ENCODE measurements at places on chromosomes 12 and 14.

GRCh38 chr14:28596391-28596790, 170.2 kb upstream of the FOXG1 start:
- DNase-seq: no peak

- DNase-seq: no peak
Measured at GRCh38 chr12:51792417-51792816, 56.1 kb downstream of the FIGNL2 start.

DNA sequence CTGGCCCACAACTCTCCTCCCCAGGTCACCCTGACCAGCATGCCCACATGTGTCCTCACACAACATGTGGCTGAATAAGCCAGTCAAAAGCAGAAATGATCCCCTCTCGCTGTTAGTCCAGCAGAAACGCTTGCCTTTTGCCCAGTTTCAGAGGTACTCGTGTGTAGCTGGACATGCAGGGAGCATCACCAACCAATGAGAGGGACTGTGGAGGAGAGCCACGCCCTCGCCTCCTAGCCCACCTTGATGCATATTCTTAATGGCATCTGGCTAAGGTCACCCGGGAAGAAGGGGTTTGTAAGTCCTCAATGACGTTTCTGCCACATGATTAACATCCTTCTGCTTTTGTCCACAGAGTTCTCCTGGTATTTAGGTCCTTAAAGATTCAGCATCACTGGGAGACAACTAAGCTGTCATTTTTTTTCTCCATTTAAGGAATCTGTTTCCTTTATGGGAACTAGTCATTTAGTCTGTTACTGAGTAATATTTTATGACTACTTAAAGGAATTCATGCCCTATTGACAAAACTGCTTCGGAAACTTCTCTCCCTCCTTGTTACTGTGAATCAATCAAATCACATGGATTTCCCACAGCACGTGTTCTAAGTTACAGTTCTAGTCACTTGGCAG, 134.0 kb downstream of the GCH1 start:
- no peak for DNase-seq

DNA sequence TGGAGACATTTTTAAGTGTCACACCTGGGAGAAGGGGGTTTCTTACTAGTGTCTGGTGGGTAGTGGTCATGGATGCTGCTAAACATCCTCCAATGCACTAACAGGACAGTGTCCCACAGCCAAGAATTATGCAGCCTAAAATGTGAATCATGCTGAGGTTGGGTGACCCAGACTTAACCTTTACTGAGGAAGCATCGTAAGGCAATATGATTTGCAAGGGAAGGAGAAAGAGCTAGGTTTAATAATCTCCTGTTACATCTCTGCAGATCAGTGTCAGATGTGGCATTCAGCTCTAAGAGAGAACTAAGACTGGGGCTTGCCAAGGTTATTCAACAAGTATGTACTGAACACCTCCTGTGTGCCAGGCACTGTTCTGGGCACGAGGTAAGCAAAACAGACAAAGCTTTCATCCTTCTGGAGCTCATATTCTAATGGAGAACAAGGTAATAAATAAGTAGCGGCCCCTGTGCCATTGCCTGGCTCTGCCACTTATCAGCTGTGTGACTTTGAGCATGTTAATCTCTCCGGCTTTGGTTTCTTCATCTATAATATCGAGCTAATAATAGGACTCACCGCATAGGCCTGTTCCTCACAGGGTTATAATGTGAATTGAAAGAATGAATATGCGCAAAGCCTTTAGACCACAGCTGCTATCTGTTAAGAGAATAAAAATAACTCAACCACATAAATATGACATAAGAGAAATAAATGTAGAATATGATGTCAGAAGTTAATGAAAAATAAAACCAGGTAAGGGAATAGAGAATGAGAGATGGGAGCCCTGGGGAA, 13.5 kb upstream of the GOLGA5 start:
- no peak for DNase-seq

GRCh38 chr12:38759621-38760020, 145.8 kb downstream of the CPNE8 start:
- DNase-seq: no peak

DNA sequence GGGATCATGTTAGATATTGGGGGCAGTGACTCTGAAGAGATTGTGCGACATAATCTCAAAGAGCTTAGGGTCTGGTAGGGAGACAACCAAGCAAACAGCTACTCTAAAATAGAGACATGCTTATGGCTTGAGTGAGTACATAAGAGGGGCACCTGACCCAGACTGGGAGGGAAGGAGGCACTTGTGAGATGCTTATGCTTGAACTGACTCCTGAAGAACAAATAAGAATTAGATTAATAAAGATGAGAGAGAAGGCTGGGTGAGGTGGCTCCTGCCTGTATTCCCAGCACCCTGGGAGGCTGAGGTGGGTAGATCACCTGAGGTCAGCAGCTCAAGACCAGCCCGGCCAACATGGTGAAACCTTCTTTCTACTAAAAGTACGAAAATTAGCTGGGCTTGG, 19.1 kb downstream of the TMTC2 start:
- no peak for DNase-seq

DNA sequence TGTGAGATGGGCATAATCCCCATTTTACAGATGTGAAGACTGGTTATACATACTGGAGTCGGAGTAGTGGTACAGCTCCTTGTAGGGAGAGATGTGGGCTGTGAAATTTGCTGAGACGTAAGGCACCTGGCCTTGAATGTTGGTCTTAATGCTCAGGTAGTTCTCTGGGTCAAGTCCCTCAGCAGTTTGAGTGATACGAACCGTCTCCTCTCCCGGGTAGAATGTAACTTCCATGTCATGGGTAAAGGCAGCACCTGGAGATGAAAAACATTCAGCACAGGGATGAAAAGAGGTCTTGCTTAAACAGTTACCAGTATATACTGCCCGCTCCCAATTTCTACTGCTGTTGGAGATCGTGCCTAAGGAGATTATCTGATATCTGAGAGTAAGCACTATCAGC, 28.3 kb downstream of the NID2 start:
- no peak for DNase-seq

DNA sequence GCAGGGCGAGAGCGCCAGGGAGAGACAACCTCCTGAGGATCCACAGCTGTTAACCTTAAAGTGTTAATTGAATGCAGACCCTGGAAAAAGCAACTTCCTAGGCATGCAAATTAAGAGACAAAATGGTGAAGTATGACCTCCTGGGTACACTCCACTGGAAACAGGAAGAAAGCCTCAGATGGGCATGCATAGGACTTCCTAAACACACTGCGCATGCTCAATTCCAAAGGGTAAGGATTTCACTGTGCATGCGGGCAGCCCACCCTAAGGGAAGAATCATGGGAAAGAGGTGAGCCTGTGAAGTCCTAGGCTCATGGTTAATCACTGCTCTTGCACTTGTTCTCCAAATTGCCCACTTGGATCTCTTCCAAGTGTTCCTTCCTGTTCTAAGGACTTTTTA, 80.5 kb upstream of the CAPRIN2 start:
- no peak for DNase-seq

GRCh38 chr12:11015775-11016430, 6.5 kb downstream of the TAS2R19 start:
- no peak for DNase-seq

DNA sequence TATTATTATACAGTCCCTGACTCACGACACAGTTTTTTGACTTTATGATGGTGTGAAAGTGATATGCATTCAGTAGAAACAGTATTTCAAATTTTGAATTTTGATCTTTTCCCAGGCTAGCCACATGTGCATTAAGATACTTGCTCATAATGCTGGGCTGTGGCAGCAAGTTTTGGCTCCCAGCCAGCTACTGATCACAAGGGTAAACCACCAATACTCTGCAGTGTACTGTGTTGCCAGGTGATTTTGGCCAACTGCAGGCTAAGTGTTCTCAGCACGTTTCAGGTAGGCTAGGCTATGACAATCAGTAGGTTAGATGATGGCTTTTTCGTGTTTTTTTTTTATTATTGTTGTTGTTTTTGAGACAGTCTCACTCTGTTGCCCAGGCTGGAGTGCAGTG, 69.4 kb upstream of the ACTN1 start:
- peak; percentile 29 for DNase-seq

DNA sequence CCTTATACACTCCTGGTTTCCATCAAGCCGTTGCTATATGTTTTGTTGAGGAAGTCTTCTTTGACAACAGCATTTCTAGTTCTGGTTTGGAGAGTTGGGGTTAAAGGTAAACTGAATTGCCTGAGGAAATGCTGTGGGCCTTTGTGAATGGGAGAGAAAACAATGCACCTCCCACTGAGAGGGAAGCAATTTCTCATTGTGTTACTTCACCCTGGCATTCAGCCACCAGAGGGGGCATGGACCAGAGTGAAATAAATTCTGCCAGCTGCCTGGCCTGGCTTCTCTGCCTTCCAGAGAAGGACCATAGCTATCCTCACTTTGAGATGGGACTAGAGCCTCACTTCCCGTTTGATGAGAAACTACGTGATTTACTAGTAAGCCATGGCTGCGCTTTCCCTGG, 475.3 kb downstream of the EGLN3 start:
- peak; percentile 55 for DNase-seq

- no peak for DNase-seq
Measured at GRCh38 chr12:115208098-115208497, 524.1 kb upstream of the TBX3 start.

DNA sequence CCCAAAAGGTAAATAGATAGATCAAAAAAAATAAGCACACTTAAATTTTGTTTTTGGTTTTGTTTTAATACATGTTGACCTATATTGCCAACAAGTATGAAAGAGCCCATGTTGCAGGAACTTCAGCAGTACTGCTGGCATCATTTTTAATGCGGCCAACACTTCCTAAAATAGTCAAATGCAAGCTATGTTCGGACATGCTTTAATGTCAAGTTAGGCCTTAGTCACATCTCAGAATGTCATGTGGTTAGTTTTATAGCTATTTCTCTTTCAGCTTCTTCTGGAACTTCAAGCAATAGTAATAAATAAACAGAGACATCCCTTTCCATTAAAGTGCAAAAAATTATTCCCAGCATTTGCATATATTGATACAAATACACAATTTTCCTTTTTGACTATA, 153.4 kb downstream of the PIK3C2G start:
- DNase-seq: no peak

- peak; percentile 93 for DNase-seq
Measured at GRCh38 chr14:22872033-22872832, 693 bp downstream of the LRP10 start.

DNA sequence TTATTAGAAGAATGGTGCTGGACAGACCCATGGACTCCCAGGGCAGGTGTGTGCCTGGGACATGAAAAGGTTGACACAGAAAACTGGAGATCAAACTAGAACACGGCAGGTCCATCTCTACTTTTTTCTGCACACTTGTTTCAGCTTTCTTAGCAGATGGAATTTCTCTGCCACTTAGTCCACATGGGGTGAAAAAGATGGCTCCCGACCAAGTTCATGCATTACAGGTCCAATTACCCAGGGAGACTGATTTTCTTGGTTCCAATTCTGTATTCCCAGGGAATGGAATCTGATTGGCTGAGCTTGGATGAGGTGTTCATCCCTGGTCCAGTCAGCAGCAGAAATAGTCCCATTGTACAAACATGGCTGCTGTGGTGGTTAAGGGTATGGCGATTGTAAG, 238.9 kb upstream of the SRRM4 start:
- DNase-seq: no peak
